Activated CD8-positive, alpha-beta memory T cell treated with anti-CD3 and anti-CD28 coated beads, Interleukin-2, amount 10 ng/mL, durations not matched to agents 7 days and 5 days (primary cell): ENCODE measurements at places on chromosomes 2 and 18.

- no peak for DNase-seq
These were observed 168.1 kb downstream of the MIB1 start for GRCh38 chr18:21908711-21909110.

- DNase-seq: no peak
These were observed 63.2 kb upstream of the TPO start for GRCh38 chr2:1350111-1350510.

- no peak for DNase-seq
These were observed 77.4 kb downstream of the THNSL2 start for GRCh38 chr2:88247531-88247930.

DNA sequence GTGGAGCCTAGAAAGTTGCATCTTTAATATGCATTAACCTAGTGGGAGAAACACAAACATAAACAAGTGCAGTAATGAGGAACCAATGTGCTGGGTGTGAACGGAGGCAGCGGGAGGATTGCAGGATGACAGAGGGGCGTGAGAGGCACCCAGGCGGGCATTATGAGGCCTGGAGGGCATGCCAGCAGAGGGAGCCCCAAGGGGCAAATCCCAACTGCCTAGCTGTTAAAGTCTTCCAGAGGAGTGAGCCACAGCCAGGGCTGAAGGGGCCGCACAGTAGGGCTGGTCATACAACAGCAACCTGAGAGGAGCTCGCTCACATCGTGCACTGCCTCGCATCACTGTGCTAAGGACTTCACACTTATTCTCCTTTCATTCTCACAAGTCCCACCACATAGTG is 13.3 kb upstream of the PRELID3A start:
- no peak for DNase-seq
